ENCODE measurements at places on chromosomes 12 and 14. TPM values are rescaled to one million over a fixed set of nuclear protein-coding genes. Genes with fewer than 3 reads are reported as not detected.

GRCh38 chr14:94884616-94885230, 114.8 kb upstream of the GSC start:
- DNase-seq, result no peak
- H3K4me3 ChIP-seq, result no peak overlapping the region
- no peaks in the 10 kb centered on the region for H3K36me3 ChIP-seq
- peaks cover 72% of the 10 kb centered on the region for H3K27me3 ChIP-seq
- no peaks in the 10 kb centered on the region for H3K4me1 ChIP-seq
- no peak overlapping the region for H3K27ac ChIP-seq

GRCh38 chr14:24426912-24427536, 2.4 kb downstream of the CBLN3 start:
- H3K4me1 ChIP-seq, result peaks cover 59% of the 10 kb centered on the region
- peak overlapping the region; percentile 21 for H3K27ac ChIP-seq
- H3K27me3 ChIP-seq, result no peaks in the 10 kb centered on the region
- no peak for DNase-seq
- no peak overlapping the region for H3K4me3 ChIP-seq

DNA sequence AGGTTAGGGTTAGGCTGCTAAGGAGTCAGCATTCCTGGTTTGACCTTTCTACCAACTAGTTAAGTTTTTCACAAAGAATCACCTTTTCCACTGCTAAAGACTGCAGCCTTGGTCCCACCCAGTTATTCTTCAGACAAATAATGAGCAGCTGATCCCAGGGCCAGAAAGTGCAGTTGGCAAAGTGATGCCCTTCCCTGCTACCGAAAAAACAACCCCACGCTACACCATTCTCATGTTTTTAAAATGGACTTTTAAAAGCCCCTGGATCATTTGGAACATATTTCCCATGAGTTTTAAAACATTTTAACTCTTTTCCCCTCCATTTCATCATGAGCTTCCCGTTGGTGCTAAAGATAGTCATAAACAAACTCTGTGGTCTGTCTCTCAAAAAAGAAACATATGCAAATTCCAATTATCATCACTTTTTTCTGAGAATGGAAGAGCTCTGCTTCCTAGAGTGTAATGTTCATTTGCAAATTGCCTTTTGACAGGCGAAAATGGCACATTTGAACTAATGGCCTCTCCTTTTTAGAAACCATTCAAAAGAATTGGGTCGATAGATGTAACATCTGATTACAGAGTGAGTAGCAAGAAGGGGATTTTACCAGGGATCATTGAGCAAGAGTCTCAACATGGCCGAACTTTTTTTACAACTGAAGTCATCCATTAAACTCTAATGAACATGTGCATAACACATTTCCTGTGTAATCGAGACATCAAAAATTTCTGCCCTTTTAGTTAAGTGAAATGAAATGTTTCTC, 129.3 kb upstream of the RAP1B start:
- no peaks in the 10 kb centered on the region for H3K4me1 ChIP-seq
- no peaks in the 10 kb centered on the region for H3K36me3 ChIP-seq
- H3K4me3 ChIP-seq, result no peak overlapping the region
- H3K27ac ChIP-seq, result peak overlapping the region; percentile 39

The CD163L1 gene
- 2.5 TPM for total RNA-seq

DNA sequence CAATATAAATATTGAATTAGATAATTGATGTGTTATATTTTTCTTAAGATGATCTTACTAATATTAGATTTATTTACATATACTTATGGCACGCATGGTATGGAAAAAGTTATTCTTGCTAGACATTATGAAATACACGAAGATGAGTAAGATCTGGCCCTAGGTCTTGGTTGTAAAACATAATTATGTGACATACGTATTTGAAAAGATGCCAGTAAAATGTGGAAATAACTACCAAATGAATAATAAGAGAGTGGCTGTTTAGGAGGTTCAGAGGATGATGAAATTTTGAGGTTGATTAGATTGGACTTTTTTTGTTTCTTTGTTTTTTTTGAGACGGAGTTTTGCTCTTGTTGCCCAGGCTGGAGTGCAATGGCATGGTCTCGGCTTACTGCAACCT, 41.3 kb downstream of the FANCM start:
- H3K4me1 ChIP-seq, result no peaks in the 10 kb centered on the region
- no peaks in the 10 kb centered on the region for H3K36me3 ChIP-seq
- no peaks in the 10 kb centered on the region for H3K27me3 ChIP-seq
- H3K4me3 ChIP-seq, result no peak overlapping the region
- no peak overlapping the region for H3K27ac ChIP-seq
- DNase-seq, result no peak

DNA sequence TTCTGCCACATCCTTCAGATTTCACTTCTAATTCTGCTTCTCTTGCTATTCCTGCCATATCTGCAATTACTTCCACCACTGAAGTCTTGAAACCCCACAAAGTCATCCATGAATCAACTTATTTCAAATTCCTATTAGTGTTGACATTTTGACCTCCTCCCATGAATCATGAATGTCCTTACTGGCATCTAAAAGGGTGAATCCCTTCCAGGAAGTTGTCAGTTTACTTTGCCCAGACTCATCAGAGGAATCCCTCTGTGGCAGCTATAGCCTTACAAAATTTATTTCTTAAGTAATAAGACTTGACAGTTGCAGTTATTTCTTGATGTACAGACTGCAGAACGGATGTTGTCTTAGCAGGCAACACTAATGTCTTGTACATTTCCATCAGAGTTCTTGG, 162.9 kb downstream of the PCNX1 start:
- H3K36me3 ChIP-seq, result peaks cover 69% of the 10 kb centered on the region
- no peak for DNase-seq
- no peak overlapping the region for H3K4me3 ChIP-seq
- H3K27me3 ChIP-seq, result no peaks in the 10 kb centered on the region
